Frontal cortex (tissue), 4 donors: ENCODE measurements at places on chromosomes 6 and 20. TPM values are rescaled to one million over a fixed set of nuclear protein-coding genes. Genes with fewer than 3 reads are reported as not detected.

Gene OR2H1
- under 0.01 TPM for total RNA-seq

Gene STMND1
- total RNA-seq, result not detected

GRCh38 chr6:34531580-34532201, 24.4 kb downstream of the SPDEF start:
- no peak for DNase-seq

DNA sequence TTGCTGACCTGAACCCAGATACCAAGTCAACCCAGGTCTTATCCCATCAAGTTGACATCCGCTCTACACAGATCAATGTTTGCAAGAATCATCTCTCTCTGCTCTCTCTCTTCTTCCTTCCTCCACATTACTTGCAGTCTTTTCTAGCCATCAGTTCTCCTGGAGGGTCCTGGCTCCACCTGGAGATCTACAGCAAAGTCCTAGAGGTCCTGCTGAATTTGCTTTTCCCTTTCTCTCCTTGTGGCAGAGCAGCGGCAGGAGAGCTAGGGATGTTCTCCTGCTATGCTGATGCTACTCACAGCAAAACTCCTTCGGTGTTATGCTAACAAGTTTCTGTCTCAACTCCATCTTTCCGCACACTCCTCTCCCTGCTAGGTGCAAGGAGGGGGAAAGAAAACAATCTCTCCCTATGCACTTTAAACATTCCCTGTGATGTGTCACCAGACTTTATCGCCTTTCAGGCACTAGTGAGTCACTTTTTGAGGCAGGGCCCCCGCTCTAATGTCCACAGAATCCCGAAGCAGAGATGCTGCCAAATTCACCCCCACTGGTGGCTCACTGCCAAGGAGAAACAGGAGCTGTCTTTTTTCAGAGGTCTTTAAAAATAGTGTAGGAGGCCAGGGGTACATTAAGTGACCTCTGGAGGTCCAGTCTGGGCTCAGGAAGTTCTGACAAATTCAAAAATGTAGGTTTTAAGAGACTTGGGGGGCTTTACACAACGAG, 62.6 kb downstream of the FAM50B start:
- no peak for DNase-seq

- no peak for DNase-seq
Measured at GRCh38 chr6:145278163-145278807, 457.0 kb downstream of the EPM2A start.
